Fibroblast of skin of left quadriceps (primary cell): ENCODE measurements at places on chromosomes 3 and 15.
A peak's percentile ranks its signal among the peaks of the same experiment; 100 is the strongest.

DNA sequence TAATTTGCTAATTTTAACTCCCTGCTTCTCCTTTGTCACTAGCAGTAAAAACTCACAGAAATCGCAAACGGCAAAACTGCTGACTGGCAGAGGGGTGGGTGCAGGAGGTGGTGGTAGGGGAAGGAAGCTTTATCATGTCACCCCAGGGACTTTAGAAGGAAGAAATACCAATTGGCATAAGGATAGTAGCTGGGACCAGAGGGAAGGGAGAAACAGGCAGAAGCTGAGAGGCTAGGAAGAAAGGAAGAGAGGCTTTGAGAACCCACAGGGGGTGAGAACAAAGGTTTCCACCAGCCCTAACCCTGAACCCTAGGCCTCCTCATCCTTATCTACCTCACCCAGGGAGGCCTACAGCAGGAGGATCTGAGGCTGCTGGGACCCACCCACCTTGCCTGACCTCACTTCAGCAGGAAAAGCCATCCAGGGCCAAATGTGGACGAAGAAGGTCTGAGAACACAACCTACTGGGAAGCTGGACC is 10.7 kb downstream of the ITGB5 start:
- no peak for DNase-seq

GRCh38 chr3:141544697-141545096 is 57.9 kb downstream of the RASA2 start:
- no peak for DNase-seq

DNA sequence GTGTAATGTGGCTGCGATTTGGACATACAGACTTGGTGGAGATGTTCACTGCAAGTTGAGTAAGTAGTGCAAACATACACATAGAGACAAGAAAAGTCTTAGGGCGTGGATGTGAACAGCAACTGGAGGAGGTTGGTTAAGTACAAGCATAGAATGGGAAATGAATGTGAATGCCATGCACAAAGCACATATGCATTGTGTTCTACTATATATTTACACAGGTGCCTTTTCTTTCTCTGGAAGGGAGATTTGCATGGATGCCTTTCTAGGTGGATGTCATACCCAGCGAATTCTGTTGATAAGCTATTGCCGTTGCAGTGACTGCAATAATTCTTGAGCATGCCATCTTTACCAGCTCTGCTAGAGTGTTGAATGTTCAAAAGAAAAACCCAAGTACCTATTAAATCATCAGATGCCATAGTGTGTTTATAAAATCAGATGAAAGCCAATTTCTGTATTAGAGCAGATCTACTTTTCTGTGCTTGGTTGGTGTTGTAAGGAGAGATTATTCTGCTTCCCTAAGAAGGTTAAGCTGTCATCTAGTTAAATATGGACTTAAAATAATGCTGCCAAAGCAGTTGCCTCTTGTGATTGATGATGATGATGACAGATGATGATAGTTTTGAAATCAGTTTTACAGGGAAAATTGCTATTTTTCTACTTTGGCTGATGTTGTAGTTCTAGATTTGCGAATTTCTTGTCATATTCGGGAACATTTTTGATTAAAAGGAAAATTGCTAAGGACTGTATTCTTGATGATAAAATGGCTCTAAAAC is 148.4 kb downstream of the CNTN4 start:
- no peak for DNase-seq

DNA sequence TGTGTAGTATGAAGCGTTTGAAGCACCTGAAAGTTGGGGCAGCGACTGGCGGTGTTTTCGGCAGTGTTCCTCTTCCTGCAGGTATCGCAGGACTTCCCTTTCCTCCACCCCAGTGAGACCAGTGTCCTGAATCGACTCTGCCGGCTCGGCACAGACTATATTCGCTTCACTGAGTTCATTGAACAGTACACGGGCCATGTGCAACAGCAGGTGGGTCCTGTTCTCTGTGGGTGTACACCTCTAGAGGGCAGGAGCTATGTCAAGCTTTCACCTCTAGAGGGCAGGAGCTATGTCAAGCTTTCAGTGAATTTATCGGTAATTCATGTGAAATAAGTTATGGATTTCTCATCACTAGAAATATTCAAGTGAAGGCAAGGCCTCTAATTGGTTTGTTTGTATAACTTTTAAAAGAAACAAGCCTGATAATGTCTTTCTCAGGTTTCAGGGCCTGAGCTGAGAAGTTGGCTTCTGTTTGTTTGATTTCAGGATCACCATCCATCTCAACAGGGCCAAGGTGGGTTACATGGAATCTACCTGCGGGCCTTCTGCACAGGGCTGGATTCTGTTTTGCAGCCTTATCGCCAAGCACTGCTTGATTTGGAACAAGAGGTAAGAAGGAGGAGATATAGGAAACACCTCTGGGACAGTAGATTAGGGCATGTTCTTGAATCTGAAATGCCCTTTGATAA is 5.3 kb downstream of the TUBGCP4 start:
- DNase-seq = no peak

DNA sequence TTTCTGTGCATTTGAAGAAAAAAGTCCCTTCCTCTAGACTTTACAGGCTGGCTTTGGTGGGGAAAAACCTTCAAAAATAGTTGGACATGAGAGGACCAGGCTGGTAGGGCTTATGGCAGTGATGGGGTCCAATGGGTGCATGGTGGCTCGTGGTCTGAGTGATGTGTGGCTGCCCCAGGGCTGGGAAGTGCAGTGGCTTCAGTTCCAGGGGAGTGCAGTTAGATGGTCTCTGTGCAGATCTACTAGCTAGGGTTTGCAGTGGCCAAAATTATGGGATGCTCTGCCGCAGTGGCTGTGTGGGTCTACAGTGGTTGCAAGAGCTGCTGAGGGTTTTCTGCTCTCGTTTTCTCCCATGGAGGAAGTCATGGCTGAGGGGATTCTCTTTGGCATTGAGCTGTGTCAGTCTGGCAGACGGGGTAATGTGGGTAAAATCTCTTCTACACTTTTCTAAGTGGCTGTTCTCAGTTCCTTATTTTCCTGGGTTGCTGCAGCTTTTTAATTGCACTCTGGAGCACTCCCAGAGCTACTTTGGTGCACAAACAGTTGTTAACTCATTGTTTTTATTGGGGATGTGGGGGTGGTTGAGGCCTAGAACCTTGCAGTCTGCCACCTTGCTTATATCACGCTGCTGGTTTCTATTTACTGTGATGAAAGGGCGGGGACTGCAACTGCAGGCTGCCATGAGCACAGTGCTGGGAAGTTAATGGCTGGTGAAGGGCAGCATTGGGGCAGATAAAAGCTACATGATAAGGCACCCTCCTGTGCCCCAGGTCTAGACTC is 1324.6 kb downstream of the NSUN3 start:
- DNase-seq = no peak

- no peak for DNase-seq
Observed at GRCh38 chr3:123832692-123833397, 51.3 kb downstream of the MYLK start.

DNA sequence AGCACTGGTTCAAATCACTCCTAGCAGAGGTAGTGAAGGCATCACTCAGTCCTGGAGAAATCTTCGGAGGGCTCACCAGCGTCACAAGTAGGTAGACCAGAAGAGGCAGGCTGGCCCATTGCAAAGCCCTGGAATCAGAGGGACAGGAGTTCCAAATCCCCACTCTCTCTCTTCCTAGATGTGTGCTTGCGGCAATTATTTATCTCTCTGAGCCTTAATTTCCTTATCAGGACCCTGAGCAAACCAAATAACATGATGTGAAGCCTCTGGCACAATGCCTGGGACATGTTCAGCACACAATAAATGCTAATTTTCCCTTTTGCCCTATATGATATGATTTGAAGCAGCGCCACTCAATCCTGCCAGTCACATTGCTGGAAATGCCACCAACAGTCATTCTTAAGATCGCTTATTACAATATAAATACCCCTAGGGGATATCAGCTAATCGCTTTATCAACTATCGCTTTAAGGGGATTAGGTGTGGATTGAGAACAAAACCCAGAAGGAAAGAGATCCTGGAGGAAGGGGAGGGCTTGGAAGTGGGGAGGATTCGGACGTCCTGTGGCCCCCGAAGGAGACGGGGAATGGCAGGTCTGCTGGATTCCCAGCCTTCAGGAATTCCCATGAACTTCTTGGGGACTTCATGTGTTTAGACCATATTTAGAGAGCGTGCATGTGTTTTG is 59.5 kb upstream of the TSEN2 start:
- no peak for DNase-seq

GRCh38 chr3:31179768-31180167 is 285.3 kb upstream of the GADL1 start:
- no peak for DNase-seq

- no peak for DNase-seq
Observed at GRCh38 chr3:134794323-134794722, 737 bp upstream of the EPHB1 start.

DNA sequence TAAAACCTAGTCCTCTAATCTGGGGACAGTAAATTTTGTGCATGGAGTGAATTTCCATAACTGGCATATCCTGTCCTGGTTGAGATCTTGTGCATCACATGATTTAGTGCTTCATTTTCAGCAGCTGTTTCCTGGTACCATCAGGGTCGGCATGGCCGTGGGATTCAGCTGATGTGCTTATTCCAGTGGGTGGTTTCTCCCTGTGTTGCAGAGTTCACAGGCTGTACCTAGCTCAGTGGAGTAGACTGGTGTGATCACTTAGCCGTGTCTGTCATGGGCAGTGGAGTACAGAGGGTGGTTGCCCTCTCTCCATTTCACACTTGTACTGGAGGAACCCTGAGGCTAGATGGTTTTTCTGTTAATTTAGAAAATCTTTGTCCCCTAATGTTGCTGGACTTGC is 228.5 kb downstream of the PTPRG start:
- DNase-seq = no peak

DNA sequence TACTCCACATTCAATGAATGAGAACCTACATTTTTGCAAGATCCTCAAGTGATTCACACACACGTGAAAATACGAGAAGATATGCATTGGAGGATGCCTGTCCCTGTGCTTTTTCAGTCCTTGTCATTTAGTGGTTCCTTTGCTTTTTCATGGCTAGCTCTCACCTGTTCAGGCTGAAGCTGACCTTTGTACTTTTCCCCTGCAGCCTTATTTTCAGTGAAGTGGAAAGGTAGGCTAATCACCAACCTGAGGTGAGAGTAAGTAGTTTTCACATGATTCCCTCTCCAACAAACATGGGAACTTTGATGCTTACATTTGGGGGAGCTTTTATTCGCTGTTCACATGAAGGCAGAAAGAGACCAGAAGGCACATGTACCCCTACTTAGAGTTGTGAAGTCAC is 8.3 kb downstream of the ITPR1 start:
- DNase-seq = no peak

DNA sequence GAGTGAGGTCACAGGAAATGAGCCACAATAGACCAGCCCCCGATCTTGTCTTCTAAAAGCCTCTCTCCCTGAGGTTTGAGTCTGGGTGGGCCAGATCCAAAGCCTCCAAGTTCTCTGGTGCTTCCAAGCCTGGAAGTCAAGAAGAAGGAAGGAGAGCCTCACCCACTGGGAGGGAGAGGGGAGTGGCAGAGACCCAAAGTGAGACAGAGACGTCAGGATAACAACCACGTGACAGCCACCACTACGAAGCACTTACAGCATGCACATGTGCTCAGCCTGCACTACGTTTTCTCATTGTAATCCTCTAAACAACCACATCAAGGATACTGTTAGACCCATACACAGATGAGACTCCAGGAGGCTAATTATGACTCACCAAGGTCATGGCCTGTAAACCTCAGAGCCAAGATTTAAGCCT is 197.3 kb upstream of the LINGO1 start:
- DNase-seq = no peak

- no peak for DNase-seq
Observed at GRCh38 chr3:134300520-134300919, 49.9 kb upstream of the RYK start.

DNA sequence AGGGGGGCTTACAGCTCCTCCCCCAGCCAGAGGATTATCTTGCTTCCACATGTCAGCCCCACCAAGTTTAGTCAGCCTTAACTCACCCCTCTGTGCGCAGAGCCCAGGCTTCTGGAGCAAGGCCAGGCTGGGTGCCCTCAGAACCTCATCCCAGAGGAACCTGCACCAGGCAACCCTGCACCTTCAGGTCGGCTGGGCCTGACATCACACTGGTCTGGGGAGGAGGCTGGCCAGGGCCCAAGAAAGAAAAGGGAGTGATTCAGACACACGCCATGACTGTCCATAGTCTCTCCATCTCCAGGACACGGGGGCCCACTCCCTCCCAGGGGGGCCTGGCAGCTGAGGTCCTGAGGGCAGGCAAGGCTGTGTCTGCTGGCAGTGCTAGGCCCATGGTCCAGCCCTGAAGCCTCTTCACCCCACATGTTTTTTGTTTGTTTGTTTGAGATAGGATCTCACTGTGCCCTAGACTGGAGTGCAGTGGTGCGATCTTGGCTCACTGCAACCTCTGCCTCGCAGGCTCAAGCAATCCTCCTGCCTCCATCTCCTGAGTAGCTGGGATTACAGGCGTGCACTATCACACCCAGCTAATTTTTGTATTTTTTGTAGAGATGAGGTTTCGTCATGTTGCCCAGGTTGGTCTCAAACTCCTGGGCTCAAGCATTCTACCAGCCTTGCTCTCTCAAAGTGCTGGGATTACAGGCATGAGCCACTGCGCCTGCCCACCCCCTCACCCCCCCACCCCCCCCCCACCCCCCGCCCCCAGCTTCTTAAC is 11.1 kb downstream of the TNK2 start:
- no peak for DNase-seq

DNA sequence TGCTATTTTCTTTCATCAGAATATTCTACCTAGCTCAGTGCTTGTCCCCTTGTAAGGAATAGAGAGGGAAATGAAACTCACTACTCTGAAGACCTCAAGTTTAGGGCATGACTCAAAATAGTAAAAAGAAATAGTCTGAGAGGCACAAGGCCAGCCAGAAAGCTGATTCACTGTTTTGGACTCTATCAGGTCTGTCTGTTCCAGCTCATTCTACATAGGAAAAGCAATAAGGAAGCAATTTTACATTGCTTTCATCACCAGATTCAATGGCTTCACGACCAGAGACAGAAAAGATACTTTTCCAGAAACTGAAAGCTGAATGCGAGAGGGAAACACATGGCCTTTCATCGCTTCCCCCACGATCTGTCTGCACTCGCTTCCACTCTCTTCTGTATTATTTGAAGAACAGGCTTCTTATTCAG is 276.0 kb downstream of the GBE1 start:
- DNase-seq = peak; percentile 85

DNA sequence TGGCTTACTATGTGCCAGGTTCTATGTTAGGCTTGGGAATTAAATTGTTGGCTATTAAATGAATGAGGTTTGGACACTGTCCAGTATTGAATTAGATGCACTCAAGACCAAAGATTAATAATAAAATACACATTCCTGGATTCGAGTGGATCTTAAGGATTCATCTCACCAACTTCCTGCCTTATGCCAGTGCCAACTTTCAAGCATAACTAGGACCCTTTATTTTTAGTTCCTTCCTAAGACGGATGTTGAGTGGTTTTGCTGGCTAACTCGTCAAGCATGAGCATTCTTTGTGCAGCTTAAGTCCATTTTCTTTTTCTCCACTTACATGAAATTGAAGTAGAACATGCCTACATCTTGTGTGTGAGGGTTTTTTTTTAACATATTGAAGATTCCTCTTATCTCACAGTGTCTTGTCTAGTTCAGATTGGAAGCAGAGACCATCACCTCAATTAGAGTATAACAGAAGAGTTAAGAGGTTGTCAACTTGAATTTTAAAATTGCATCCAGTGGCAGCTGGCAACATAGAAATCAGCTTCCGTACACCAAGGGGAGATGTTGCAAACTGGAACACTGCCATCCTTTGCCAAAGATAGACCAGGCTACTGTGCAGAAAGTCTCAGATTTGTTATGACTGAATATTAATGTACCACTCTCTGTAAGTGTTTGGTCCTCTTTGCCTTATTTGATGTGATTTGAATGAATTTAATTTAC is 106.3 kb upstream of the BFSP2 start:
- no peak for DNase-seq
